ENCODE measurements at places on chromosomes 13 and 19.
A peak's percentile ranks its signal among the peaks of the same experiment; 100 is the strongest.

- H3K27me3 ChIP-seq: no peaks in the 10 kb centered on the region
- H3K4me1 ChIP-seq: peaks cover 34% of the 10 kb centered on the region
- H3K27ac ChIP-seq: peak overlapping the region; percentile 67
- H3K36me3 ChIP-seq: no peaks in the 10 kb centered on the region
- H3K4me3 ChIP-seq: peak overlapping the region; percentile 88
- DNase-seq: no peak
Observed at GRCh38 chr19:18701250-18701608, 17.7 kb downstream of the CRTC1 start.

- no peak overlapping the region for H3K4me3 ChIP-seq
- no peak for DNase-seq
- H3K27me3 ChIP-seq: no peaks in the 10 kb centered on the region
- H3K27ac ChIP-seq: peak overlapping the region; percentile 11
Observed at GRCh38 chr13:95707035-95707434, 30.1 kb downstream of the DNAJC3 start.

DNA sequence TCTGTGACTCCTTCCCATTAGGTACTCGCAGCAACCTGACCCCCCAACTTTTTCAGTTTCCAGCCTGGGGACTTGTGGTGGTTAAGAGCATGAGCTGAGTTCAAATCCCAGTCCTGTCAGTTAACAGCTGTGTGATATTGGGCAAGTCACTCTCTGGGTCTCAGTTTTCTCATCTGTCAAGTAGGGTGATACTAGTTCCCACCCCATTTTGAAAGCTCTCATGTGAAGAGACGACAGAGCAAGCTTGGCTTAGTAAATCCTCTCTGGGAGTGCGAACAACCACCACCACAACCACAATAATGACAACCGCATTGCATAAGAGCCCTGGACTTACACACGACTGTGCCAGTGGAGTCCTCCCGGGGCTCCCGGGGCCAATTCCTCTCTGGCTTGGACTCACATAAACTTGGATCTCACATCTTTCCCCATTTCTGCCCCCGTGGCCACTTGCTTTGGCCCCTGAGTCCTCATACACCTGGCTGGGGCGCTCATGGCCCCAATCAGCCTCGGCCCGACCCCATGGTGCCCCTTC, 454 bp downstream of the BLVRB start:
- DNase-seq: peak; percentile 9
- peak overlapping the region; percentile 97 for H3K4me3 ChIP-seq
- peaks cover 29% of the 10 kb centered on the region for H3K4me1 ChIP-seq
- peaks cover 19% of the 10 kb centered on the region for H3K27me3 ChIP-seq

DNA sequence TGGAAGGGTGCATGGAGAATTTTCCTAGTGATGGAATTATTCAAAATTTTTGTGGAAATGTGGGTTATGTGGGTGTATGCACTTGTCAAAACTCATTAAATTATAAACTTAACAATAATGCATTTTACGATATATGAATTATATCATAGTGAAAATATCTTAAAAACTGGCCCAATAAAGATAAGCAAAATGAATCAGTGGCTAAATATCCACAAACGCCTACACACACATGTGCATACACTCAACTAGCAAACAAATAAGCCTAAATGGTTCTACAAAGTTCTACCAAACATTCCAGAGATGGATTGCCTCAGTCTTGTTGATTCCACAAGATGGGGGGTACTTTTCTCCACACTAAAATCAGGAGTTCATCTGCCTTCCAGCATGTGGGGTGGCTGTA, 349.5 kb downstream of the TSHZ3 start:
- no peak overlapping the region for H3K27ac ChIP-seq
- no peak overlapping the region for H3K4me3 ChIP-seq
- no peaks in the 10 kb centered on the region for H3K4me1 ChIP-seq
- H3K36me3 ChIP-seq: no peaks in the 10 kb centered on the region
- DNase-seq: no peak

- H3K4me1 ChIP-seq: peaks cover 19% of the 10 kb centered on the region
- H3K27me3 ChIP-seq: no peaks in the 10 kb centered on the region
- DNase-seq: peak; percentile 78
- H3K27ac ChIP-seq: peak within 1 kb of the TSS; percentile 82
Observed at GRCh38 chr19:52922841-52923777, at the start of gene ZNF888. TSS of gene ZNF888 (minus strand) at chr19:52923428. CDS start at chr19:52917873, 5,555 bp downstream.

GRCh38 chr13:65605396-65605795, 1624.7 kb downstream of the PCDH9 start:
- H3K4me1 ChIP-seq: no peaks in the 10 kb centered on the region
- H3K27me3 ChIP-seq: no peaks in the 10 kb centered on the region
- H3K4me3 ChIP-seq: no peak overlapping the region
- H3K27ac ChIP-seq: no peak overlapping the region
- no peak for DNase-seq
- H3K36me3 ChIP-seq: no peaks in the 10 kb centered on the region

GRCh38 chr13:34672631-34673030, 269.4 kb upstream of the NBEA start:
- H3K4me1 ChIP-seq: no peaks in the 10 kb centered on the region
- no peaks in the 10 kb centered on the region for H3K36me3 ChIP-seq
- no peak overlapping the region for H3K4me3 ChIP-seq
- no peaks in the 10 kb centered on the region for H3K27me3 ChIP-seq
- DNase-seq: no peak
- H3K27ac ChIP-seq: no peak overlapping the region

DNA sequence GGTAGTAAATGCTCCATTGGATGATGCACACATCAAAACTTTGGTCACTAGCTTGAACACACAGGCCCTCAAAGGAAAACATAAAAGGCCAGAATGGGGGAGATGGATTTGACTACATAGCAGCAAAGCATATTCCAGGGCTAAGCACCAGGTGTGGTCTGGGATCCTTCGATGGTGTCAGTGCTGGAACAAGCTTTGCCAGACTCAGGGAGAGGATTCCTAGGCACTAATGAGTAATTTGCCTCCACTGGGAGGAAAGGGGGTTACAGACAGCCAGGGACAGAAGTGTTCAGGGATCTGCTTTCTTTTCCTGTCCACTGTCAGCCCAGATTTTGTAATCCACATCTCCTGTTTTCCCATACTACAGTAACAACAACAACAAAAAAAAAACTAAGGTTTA, 157.2 kb upstream of the OBI1 start:
- no peak for DNase-seq
- H3K27me3 ChIP-seq: peaks cover 5% of the 10 kb centered on the region
- H3K4me3 ChIP-seq: no peak overlapping the region
- no peaks in the 10 kb centered on the region for H3K36me3 ChIP-seq
- H3K27ac ChIP-seq: no peak overlapping the region
- H3K4me1 ChIP-seq: no peaks in the 10 kb centered on the region

DNA sequence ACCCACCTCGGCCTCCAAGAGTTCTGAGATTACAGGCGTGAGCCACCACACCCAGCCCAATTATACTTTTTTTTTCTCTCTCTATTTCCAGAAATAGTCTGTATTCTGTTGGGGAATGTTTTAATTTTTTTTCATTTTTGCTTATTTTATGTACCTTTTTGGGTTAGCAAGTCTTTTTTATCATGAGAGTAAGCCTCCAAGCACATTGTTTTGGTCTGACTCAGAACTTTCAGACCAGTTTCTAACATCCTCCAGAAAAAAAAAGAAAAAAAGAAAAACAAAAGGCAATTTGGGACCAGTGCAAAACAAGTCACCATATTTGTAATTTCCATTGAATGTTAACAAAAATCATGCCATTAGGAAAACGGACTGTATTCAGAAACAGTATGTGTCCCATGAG, 1465.5 kb downstream of the SLITRK5 start:
- H3K27ac ChIP-seq: no peak overlapping the region
- DNase-seq: no peak
- H3K4me1 ChIP-seq: no peaks in the 10 kb centered on the region
- no peaks in the 10 kb centered on the region for H3K36me3 ChIP-seq
- no peak overlapping the region for H3K4me3 ChIP-seq

- no peak overlapping the region for H3K27ac ChIP-seq
- no peaks in the 10 kb centered on the region for H3K36me3 ChIP-seq
- H3K27me3 ChIP-seq: no peaks in the 10 kb centered on the region
- no peaks in the 10 kb centered on the region for H3K4me1 ChIP-seq
- H3K4me3 ChIP-seq: no peak overlapping the region
- DNase-seq: no peak
Observed at GRCh38 chr13:111620166-111620565, 299.7 kb downstream of the TEX29 start.

GRCh38 chr13:97300871-97301270, 78.7 kb downstream of the MBNL2 start:
- H3K27ac ChIP-seq: no peak overlapping the region
- no peaks in the 10 kb centered on the region for H3K27me3 ChIP-seq
- H3K4me3 ChIP-seq: no peak overlapping the region
- peaks cover 5% of the 10 kb centered on the region for H3K36me3 ChIP-seq
- H3K4me1 ChIP-seq: peaks cover 20% of the 10 kb centered on the region

- no peak for DNase-seq
- peaks cover 30% of the 10 kb centered on the region for H3K36me3 ChIP-seq
- peaks cover 72% of the 10 kb centered on the region for H3K4me1 ChIP-seq
- peak overlapping the region; percentile 36 for H3K4me3 ChIP-seq
- no peaks in the 10 kb centered on the region for H3K27me3 ChIP-seq
Observed at GRCh38 chr19:18480006-18480691, 41.7 kb downstream of the ELL start.

- H3K4me3 ChIP-seq: no peak overlapping the region
- no peaks in the 10 kb centered on the region for H3K27me3 ChIP-seq
- H3K36me3 ChIP-seq: no peaks in the 10 kb centered on the region
- no peaks in the 10 kb centered on the region for H3K4me1 ChIP-seq
- no peak overlapping the region for H3K27ac ChIP-seq
Observed at GRCh38 chr13:101718496-101718895, 266.0 kb downstream of the ITGBL1 start.

DNA sequence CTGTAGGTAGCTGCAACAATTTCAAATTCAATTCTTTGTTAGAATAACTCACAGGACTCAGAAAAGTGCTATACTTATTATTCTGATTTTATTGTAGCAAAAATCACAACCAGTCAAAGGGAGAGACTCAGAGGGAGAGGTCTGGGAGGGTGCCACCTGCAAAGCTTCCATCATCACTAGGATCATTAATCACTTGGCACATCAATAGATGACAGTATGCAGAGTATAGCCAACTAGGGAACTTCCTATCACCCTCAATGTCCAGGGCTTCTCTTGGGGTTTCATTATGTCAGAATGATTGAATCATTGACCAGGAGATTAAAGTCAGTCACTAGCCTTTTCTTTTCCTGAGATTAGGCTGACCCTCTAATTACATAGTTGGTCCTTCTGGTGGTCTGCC, 431.3 kb upstream of the ATXN8OS start:
- no peak overlapping the region for H3K27ac ChIP-seq
- H3K36me3 ChIP-seq: no peaks in the 10 kb centered on the region
- no peaks in the 10 kb centered on the region for H3K4me1 ChIP-seq
- H3K4me3 ChIP-seq: no peak overlapping the region
- H3K27me3 ChIP-seq: no peaks in the 10 kb centered on the region
- no peak for DNase-seq

DNA sequence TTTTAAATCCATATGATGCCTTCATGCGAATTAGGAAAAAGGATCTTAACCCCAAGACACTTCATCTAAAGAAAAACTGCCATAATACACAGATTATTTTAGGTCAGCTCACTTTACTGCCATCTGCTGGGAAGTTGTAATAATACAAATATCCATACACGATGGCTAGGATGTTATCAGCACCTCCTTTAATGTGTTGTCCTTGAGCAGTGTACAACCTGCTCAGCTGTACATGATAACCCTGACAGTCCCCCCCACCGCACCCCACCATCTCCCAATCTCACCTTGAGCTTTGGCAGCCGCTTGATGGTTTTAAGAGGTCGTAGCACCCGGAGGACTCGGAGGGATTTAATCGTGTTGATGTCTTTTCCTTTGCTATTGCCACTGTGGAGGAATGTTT, 112.2 kb downstream of the IER2 start:
- no peak overlapping the region for H3K4me3 ChIP-seq
- peaks cover 14% of the 10 kb centered on the region for H3K4me1 ChIP-seq
- H3K36me3 ChIP-seq: no peaks in the 10 kb centered on the region
- peaks cover 17% of the 10 kb centered on the region for H3K27me3 ChIP-seq
- no peak for DNase-seq

DNA sequence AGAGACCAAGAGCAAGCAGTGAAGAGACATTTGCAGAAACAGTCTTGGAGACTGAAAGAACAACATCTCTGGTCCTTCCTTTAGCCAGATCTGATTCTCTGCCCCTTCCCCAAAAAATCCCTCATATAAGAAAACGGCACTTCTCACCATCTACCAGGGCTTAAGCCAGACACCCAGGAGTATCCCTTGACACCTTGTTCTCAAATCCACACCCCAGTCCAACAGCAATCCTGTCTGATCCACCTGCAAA, 1.7 kb upstream of the PLEKHG2 start:
- H3K27me3 ChIP-seq: peaks cover 4% of the 10 kb centered on the region
- no peak for DNase-seq
- H3K4me3 ChIP-seq: peak overlapping the region; percentile 96
- H3K4me1 ChIP-seq: peaks cover 74% of the 10 kb centered on the region
- peaks cover 59% of the 10 kb centered on the region for H3K36me3 ChIP-seq

- H3K27me3 ChIP-seq: peaks cover 55% of the 10 kb centered on the region
- H3K36me3 ChIP-seq: peaks cover 3% of the 10 kb centered on the region
- H3K27ac ChIP-seq: no peak overlapping the region
- DNase-seq: no peak
- H3K4me3 ChIP-seq: no peak overlapping the region
Observed at GRCh38 chr19:40223135-40223822, 3.2 kb downstream of the CCNP start.

DNA sequence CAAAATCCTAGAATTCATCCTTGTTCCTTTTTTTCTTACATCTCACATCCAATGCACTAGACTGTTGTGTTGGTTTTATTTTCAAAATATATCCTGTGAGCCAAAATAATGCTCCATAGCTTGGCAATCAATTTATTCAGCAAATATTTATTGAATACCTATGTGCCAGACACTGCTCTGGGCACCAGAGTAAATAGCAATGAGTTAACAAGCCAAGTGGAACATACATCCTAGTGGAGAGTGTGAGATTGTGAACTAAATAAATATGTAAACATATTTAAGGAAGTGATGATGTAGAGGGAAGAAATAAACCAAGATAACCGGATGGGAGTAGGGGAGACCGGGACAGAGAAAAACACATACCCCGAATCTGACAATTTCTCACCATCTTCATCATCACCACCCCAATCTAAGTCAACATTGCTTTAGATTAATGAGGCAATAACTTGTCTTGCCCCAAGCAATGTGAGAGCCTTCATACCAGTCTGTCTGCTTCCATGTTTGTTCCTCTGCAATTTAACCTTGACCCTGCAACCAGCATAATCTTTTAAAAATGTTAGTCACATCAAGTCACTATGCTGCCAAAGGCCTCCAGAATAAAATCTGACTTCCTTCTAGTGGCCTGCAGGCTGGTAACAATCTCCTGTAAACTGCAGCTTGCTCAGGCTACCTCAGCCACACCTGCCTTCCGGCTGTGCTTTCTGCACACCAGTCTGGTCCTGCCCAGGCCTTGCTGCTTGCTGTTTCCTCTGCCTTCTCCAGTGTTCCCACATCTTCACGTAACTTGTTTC, 199.2 kb downstream of the DLEU7 start:
- H3K27ac ChIP-seq: no peak overlapping the region
- no peak for DNase-seq
- H3K36me3 ChIP-seq: no peaks in the 10 kb centered on the region
- no peaks in the 10 kb centered on the region for H3K27me3 ChIP-seq
- no peak overlapping the region for H3K4me3 ChIP-seq

- no peaks in the 10 kb centered on the region for H3K36me3 ChIP-seq
- H3K27ac ChIP-seq: no peak overlapping the region
- peaks cover 1% of the 10 kb centered on the region for H3K4me1 ChIP-seq
- no peak for DNase-seq
Observed at GRCh38 chr13:30832845-30833332, 73.2 kb upstream of the MEDAG start.

- no peaks in the 10 kb centered on the region for H3K4me1 ChIP-seq
- H3K4me3 ChIP-seq: no peak overlapping the region
- no peaks in the 10 kb centered on the region for H3K36me3 ChIP-seq
- no peak overlapping the region for H3K27ac ChIP-seq
- H3K27me3 ChIP-seq: no peaks in the 10 kb centered on the region
Observed at GRCh38 chr13:64884976-64885375, 2345.2 kb downstream of the PCDH9 start.
